Mesothelial cell of epicardium (in vitro differentiated cells): ENCODE measurements at places on chromosomes 12 and 14.

DNA sequence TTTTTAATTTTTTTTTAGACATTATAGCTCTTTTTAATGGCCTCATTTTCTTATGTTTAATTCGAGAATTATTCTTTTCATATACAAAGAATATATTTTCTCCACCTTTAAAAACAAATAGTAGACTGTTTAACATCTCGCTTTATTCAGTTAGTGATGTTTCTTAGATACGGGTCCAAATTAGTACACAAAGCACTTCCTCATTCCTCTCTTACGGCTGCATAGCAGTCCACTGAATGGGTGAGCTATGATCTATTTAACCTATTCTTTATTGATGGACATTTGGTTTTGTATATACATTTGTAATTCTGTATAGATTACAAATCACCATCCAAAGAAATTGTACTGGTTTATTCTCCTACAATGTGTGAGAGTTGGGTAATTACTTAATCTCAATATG, 8.3 kb upstream of the GPR162 start:
- no peak for DNase-seq

DNA sequence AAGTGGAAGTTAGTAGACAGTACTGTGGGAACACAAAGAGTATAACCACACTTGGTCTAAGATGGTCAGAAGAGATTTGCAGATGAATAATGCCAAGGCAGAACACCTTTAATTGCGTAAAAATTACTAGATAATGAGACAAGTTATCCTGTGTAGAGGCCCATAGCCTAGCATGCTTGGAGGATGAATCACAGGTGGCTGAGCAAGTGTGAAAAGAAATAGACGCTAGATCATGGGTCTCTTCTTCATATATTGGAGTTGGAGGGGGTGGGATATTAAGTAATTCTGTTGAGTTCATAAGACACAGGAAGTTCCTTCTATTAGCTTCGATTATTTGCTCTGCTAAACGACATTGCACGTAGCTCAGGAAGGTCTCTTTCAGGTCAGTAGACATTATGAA, 454.3 kb upstream of the LMO3 start:
- no peak for DNase-seq

- no peak for DNase-seq
Observed at GRCh38 chr14:52961060-52961639, 10.3 kb upstream of the FERMT2 start.

DNA sequence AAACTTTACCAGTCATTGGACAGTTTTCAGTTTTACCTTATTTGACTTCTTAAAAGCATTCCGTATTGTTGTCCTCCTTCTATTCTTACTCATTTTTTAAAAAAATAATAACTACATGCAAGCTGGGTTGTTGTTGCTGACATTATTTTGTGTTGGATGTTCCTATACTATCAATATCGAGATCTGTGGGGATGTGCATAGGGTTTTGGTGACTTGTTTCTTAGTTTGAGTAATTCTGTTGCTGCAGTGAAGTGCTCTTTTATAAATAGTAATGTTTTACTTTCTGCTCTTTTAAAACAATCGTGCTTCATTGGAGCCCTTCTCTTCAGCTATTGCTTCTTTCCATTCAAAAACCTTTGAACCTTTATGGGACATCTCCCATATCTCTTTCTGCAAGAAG, 79.4 kb downstream of the METTL25 start:
- no peak for DNase-seq

GRCh38 chr12:102116392-102116791, 3.5 kb downstream of the NUP37 start:
- DNase-seq = no peak

DNA sequence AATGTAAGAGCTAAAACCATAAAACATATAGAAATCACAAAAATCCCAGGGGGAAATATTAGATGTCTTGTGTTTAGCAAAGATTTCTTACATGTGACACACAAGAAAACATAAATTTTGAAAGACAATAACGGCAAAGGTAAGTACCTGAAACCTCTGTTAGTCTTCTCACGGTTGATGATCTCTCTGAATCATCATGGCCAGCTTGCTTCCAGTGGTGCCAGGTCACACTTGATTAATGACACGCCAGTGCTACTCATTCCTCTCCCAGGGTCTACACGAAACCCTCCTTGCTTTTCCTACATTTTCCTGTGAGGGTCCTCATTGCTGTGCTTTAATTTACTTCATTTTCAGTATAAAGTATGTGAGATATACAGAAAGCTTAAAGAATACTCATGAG, 114.4 kb upstream of the PARP11 start:
- DNase-seq = no peak

GRCh38 chr12:68855111-68855510, 47.1 kb downstream of the MDM2 start:
- DNase-seq = no peak

GRCh38 chr14:69242311-69243224, 17.4 kb upstream of the GALNT16 start:
- no peak for DNase-seq

- DNase-seq = no peak
Observed at GRCh38 chr12:10027311-10027710, 3.2 kb upstream of the CLEC9A start.

- DNase-seq = no peak
Observed at GRCh38 chr12:40992674-40993073, 195.4 kb upstream of the PDZRN4 start.

DNA sequence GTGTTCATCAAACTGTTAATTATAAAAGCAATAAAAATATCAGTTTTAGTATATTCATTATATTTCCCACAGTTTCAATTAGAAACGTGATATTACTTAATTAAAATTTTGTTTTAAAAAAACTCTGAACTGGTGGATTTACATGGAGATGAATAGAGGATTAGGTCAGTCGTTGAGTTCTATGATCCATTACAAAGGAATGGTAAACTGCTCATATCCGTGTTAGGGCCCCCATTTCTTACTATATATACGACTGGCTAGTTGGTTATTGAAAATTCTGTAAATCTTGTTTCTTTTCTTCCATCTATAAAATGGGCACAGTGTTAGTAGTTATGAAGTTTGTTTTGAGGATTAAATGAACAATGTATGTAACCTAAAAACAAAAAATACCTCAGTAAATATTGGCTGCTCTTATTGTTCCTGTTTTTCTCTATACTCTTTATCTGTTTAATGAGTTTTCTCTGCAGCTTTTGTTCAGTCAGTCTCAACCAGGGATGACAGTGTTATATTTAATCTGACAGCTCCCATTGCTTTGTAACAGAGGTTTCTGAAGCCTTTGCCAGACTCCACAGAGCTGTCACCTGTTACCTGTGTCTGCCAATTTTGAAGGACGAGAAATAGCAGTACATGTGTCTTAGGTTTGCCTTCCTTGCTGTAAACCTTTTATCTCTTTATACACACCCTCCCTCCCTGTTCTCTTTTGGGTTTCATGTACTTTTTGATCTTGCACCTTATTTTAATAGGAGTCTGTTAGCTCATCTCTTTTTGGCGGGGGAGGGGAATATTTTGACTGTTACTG, 41.5 kb downstream of the FRS2 start:
- no peak for DNase-seq

GRCh38 chr12:130768120-130768519, 52.0 kb upstream of the RIMBP2 start:
- DNase-seq = no peak

DNA sequence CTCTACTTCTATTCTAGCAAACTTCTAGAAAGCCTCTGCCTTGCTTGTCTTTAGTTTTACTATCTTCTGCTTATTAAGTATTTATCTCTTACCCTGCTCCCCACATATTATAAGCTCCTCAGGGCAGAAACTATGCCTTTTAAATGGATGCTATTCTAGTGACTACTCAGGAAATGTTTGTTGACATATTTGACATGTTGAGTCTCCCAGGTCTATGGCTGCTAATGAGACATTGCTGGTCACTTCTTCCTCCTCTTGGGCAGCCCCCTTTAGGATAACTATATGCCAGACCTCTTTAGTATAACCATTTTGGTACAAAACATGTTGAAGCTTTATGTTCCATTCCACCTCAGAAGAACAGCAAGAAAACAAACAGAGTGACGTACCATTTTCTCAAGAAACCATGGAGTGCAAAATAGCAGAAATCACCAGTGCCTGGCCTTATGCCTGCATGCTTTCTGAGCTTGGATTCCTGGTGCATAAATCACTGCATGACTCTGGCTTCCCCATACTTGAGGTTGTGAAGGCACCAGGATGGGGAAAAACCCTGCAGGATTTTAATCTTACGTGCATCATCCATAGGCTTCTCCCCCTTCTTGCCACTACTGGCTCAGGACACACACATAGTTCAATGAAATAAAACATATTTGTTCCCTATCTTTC, 202.6 kb downstream of the TMX1 start:
- no peak for DNase-seq

DNA sequence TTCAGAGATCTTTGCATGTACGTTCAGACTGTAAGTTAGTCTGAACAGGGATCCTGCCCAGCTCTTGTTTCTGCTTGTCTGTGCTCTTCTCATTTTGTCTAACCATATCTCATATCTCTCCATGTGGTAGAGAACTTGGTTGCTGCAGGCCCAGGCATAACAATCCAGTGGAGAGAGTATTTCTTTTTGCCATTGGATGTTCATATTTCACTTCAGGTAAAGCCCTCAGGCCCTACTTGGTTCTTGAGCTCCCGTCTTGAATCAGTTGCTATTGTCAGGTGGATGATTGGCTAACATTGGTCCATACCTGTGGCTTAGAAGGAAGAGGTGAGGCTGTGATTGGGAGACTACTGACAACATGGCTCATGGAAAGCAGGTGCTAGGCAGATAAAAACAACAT, 357.7 kb upstream of the FLRT2 start:
- DNase-seq = no peak

GRCh38 chr12:101957252-101957959, 80.0 kb downstream of the DRAM1 start:
- no peak for DNase-seq

DNA sequence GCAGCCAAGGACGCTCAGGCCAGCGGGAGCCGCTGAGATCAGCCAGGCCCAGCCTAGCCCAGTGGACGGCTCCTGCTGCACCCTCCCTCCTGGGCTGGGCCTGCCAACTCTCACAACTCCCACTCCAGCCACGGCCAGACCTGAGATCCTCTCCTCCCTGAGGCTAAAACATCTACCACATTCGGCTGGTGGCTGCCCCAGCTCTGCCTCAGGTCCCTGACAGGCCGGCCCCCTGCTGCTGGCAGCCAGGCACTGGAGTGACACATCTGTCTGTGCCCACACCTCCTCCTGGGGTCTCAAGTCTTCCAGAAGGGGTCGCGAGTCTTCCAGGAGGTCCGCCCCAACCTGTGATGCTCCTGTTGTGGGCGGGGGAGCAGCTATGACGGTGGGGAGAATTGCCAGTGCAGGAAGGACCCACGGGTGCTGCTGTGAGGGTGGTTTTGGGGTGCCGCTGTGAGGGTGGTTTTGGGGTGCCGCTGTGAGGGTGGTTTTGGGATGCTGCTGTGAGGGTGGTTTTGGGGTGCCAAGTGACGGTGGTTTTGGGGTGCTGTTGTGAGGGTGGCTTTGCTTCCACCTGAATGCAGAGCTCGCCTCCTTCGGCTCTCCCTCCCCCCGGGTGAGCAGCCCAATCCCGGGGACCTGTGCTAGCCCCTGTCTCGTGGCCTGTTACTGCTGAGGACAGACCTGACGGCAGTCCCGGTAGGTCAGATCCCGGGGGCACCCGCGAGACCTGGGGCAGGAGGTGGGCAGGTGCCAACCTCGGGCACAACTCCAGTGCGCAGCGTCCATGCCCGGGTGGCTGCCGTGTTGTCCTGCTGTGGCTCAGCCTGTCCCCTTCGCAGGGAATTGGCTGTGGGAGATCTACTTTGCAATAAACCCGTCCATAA, 27.5 kb upstream of the C14orf180 start:
- no peak for DNase-seq

DNA sequence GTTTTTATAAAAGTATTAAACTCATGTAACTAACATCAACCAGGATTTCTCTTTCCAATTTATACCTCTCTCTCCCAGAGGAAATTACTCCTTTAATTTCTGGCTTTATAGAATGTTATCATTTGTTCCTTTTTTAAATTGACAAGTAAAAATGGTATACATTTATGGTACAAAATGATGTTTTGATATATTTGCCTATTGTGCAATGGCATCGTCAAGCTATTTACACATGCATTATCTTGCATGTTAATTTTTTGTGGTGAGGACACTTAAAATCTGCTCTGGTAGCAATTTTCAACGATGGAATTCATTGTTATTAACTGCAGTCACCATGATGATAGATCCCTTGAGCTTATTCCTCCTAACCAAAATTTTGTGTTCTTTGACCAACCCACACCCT, 149.0 kb upstream of the NAV3 start:
- no peak for DNase-seq

- peak; percentile 90 for DNase-seq
Observed at GRCh38 chr14:105203057-105203531, 22.0 kb upstream of the NUDT14 start.

DNA sequence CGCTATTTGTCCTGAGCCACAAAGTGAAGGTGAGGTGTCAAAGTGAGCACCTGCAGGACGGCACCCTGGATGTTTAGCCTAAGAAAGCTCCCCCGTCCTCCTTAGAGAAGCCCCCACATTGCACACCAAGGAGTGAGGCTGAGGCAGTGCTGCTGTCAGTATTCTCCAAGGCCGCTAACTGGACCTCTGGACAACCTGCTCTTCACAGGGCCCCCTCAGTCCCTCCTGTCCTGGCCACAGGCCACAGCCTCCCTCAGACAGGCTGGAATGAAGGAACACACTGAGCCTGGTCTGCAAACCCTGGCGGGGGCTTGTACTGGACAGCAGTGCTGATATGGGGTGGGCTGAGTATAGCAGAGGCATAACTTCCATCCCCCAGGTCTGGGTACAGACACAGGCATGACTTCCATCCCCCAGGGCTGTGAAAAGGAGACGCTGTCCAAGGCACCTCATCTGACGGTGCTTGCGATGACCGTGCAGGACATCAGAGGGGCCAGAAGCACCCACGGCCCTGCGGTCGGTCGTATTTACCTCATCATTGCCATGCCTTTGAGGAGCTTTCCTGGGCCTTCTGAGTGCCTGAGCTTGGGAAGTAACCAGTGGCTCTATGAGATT, 82.4 kb upstream of the DIO3 start:
- peak; percentile 22 for DNase-seq

- no peak for DNase-seq
Observed at GRCh38 chr14:91205459-91205858, 39.0 kb downstream of the GPR68 start.
